ENCODE measurements at places on chromosomes 5 and 9.

DNA sequence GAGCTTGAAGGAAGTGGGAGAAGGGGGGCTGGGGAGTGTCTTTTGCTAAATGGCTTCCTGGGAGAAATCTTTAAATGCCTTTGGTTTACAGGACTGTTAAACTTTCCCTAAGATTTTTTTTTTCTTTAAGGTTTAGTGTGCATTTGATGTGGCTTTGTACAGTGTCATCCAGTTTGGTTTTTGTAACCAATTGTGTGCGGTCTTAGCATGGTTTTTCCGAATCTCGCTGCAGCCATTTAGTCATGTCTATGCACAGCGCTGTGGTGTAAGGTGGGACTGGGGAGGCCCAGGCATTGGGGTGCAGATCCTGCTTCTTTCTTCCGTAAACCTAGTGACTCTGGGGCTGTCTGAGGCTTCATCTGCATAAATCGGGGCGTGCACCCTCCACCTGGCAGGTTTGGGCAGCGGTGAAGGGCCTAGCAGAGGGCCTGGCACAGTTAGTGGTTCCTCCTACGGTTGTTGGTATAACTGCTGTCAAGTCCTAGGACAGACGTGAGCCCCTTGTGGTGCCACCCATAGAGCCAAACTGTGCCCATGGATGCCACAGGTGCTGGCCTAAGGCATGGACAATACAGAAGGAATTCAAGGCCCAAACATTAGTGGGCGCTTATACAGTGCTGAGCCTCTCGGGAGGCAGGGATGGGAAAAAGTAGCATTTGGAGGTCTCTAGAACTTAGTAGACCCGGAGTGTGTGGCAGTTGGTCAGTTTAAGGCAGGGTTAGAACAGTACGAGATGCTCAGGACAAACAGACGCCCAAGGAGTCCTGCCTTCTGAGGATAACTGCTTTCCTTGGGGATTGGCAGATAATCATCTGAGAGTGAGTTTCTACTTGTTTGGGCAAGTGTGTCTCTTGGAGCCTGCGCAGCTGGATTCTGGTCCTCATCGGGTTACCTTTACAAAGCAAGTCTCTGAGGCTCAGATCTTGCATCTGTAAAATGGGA, 1.5 kb downstream of the PRRC2B start:
- no peak for DNase-seq

DNA sequence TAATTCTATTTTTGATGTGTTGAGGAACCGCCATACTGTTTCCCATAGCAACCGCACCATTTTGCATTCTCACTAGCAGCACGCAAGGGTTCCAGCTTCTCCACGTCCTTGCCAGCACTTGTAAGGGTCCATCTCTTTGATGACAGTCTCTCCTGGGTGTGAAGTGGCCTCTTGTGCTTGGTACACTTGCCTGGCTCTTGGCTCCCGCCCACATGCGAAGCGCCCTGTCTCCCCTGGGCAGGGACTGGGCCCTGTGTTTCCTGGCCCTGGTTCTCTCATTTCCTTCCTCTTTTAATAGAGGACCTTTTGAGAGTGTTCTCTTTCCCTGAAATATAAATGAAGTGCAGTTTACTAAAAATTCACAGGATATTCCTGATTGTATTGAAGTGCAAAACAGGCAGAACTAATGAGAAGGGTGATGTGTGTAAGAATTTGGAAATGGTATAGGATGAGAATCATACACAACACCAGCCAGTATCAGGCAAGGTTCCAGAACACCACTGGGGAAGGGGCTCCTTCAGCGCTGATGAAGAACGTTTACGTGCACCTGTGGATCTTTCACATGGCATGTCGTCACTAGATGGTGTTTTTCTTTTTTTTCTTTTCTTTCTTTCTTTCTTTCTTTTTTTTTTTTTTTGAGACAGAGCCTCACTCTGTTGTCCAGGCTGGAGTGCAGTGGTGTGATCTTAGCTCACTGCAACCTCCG, 73.0 kb downstream of the EHMT1 start:
- no peak for DNase-seq

- no peak for DNase-seq
Measured at GRCh38 chr5:165188556-165189175, 1683.2 kb downstream of the MAT2B start.

DNA sequence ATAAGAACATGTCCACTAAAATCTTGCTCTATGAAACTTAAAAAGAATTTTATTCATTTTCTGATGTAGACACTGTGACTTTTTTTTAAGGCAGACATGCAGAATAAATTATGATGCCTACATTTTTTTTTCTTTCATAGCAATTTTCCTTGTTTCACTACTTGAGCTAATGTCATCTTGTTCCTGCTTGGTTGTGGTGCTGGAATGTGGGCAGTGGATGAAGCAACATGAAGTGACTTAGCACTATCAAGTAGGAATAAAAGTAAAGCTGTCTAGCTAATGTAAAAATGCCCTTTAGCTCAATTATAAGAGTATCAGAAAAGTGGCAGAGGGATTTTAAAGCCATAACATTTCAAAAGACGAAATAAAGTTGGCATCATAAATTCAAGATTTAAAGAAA, 191.0 kb downstream of the ADAMTS6 start:
- no peak for DNase-seq

DNA sequence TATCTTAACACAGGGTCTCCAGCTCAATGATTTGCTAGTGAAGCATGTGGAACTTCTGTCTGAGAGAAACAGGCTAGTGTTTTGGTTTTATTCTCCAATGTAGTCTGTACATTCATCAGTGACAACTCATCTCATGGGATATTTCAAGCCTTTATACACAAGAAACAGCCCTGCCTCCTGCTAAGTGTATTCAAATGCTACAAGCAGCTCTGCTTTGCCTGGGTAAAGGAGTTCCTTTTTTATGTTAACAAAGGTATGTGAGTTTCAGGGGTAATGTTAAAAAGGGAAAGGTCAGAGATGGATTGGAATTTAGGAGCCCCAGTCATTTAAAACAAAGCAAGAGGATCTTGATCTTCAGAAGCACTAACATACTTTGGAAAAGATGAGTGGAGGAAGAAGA, 498.7 kb downstream of the ISL1 start:
- no peak for DNase-seq

- no peak for DNase-seq
Measured at GRCh38 chr9:134642385-134643181, 980 bp downstream of the COL5A1 start.

GRCh38 chr9:72119853-72120252, 29.4 kb upstream of the GDA start:
- no peak for DNase-seq

- DNase-seq, result no peak
Measured at GRCh38 chr9:37187292-37187691, 66.9 kb downstream of the ZCCHC7 start.

DNA sequence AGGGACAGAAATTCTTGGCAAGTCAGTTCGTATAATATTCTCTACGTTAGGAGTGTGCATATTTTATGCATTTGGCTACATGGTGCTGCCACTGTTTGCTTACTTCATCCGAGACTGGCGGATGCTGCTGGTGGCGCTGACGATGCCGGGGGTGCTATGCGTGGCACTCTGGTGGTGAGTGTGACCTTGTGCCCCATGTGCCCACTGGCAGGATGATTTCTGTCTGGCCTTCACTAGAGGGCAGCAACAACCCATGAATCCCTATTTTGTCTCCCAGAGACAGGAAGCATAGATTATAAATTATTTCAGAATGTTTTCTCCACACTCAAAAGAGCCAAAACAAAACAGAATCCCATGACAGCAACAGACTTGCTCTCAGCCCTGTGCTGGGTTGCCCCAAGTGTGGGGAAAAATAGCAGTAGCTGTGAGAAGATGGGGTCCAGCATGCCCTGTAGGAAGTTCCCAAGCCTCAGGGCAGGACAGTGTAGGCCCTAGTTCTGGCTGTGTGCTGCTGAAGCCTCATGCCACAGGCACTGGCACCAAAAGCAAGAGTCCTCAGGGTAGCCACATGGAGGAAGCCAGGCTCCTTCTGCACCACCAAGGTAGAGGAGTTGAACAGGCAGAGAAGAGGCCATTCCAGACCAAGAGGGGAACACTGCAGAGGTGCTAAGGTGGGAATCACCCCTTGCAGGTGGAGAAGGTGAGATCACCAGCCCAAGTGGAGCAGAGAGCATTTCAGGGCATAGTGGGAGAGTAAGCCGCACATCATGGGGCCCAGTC, 16.0 kb downstream of the SLC22A5 start:
- no peak for DNase-seq

DNA sequence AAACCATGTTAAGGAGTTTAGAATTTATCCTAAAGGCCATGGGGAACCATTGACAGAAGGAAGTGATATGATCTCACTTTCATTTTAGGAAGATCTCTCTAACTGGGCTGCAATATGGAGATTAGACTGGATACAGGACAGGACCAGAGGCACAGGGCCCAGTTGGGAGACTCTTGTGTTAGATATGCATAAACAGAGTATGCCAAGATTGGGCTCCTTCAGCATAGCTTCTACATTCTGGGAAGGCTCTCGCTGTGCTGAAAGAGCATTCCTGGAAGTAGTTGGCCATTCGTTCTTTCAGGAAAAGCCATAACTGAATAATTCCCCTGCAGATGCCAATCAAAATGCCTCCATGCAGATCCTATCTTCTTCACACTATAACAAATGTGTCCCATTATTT, 204.5 kb downstream of the CWC27 start:
- DNase-seq, result no peak

GRCh38 chr5:173850659-173851058, 37.5 kb upstream of the CPEB4 start:
- DNase-seq, result no peak

DNA sequence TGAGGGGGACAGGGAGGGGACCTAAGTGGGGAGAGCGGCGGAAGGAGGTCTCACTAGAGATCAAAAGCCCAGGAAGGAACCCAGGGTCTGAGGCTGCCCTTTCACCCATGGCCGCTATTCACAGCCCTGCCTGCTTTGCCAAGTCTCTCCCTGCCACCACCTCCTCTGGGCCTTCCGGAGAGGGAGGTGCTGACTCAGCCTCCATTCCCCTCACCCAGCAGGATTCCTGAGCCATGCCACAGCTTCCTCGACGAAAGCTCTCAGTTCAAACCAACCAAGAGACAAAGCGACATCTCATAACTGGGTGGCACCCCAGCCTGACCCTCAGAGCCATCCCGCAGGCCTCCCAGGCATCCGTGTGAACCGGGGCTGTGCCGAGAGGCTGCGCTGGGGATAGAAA, 36.7 kb downstream of the PAX5 start:
- DNase-seq, result no peak

GRCh38 chr9:116546711-116547581, 140.2 kb upstream of the TRIM32 start:
- DNase-seq, result peak; percentile 67

GRCh38 chr9:117145811-117146490, 268.9 kb downstream of the ASTN2 start:
- no peak for DNase-seq

DNA sequence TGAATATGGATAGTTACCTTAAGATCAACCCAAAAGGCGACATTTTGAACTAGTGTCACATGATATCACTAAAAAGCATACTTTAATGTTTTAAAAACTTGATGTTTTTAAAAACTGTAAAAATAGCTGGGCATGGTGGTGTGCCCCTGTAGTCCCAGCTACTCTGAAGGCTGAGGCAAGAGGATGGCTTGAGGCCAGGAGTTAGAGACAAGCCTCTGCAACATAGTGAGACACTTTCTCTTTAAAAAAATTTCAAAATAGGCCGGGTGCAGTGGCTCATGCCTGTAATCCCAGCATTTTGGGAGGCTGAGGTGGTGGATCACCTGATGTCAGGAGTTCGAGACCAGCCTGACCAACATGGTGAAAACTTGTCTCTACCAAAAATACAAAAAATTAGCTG, 129.5 kb downstream of the NPR3 start:
- DNase-seq, result no peak

- no peak for DNase-seq
Measured at GRCh38 chr9:99867968-99868367, 38.5 kb upstream of the STX17 start.

- DNase-seq, result no peak
Measured at GRCh38 chr5:38720554-38721361, 125.1 kb upstream of the OSMR start.

GRCh38 chr5:149323621-149324205, 21.6 kb upstream of the GRPEL2 start:
- no peak for DNase-seq

DNA sequence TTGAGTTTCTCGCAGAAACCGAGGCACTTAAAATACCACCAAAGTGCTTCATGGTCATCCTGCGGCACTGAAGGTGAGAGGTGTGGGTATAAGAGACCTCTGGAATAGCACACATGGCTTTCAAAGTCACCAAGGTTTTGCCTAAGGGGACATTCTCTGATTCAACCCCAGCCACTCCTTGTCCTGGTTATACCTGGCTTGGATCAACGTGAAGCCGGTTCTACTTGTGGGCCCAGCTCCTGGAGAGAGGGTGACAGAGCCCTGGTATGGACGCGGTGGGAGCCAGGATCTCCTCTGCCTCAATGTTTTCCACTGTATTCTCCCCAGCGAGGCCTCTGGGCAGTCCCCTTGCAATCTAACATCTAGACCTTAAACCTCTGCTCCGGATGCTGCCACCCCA, 132.0 kb downstream of the FSTL4 start:
- no peak for DNase-seq

GRCh38 chr5:98214240-98215051, 559.0 kb upstream of the RGMB start:
- no peak for DNase-seq

DNA sequence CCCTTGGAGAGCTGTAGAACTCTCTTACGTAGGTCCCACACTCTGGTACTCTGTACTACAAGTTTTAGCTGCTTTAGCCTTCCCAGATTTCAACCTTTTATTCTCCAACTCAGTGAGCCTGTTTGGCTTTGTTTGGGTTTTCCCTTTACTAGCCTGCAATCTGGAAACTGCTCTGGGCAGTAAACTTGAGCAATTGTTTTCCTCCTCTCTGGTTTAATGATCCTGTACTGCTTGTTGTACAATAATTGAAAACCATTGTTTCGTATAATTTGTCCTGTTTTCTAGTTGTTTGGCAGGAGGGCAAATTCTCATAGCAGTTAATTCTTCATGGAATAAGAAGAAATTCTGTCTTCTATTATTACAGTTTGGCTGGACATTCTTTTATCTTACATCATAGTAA, 62.8 kb upstream of the TLX3 start:
- no peak for DNase-seq

- DNase-seq, result no peak
Measured at GRCh38 chr9:1125741-1126140, 75.6 kb downstream of the DMRT2 start.

DNA sequence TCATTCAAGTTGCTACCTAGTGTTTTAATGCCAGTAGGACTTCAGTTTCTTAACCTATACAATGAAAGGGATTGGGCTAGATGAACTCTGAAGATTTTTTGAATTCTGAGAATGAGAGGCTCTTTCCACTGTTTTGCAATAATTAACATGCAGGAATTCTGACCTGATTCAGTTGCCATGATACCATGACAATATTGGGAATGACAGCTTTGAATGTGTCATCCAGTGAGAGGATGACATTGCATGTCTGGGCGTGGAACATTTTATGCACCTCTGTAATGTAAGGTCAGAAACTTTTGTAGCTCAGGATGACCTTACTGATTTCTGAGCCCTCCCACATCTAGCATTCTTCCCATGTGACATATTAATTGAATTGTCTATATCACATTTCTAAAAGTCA, 30.6 kb upstream of the SPINK5 start:
- DNase-seq, result no peak

Measured in brain pericyte (primary cell).